ENCODE measurements at places on chromosomes 2 and 18. TPM values are rescaled to one million over a fixed set of nuclear protein-coding genes. Genes with fewer than 3 reads are reported as not detected.

Gene NYAP2
- total RNA-seq = 0.04 TPM

- DNase-seq = no peak
These were observed 2012.3 kb upstream of the PIK3C3 start for GRCh38 chr18:39942702-39943101.

- DNase-seq = no peak
These were observed 3.4 kb downstream of the GAREM2 start for GRCh38 chr2:26176279-26176615.

Gene CFC1B
- not detected for total RNA-seq

Gene PAX3
- not detected for total RNA-seq

DNA sequence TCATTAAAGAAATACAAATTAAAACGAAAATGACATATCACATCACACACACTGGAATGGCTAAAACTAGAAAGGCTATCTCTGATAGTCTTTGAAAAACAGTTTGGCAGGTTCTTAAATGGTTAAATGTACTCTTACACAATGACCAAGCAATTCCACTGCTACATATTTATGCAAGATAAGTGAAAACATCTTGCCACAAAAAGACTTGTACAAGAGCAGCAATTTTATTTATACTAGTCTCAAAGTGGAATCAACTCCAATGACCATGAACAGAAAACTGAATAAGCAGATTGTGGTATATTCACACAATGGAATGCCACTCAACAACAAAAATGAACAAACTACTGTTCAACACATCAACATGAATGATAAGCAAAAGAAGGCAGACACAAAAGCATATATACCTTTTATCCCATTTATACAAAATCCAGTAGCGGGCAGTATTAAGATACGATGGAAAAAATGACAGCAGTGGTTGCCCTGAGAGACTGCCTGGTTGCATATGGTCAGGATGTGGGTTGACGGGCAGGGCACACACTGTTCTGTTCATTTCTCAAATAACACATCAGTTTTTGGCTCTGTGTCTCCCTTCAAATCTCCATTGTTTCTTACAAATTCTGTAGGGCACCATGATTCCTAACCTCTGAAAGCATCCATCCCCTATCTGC is 25.4 kb downstream of the SP100 start:
- DNase-seq = no peak

All from activated naive CD4-positive, alpha-beta T cell treated with anti-CD3 and anti-CD28 coated beads, Interleukin-2, amount 50 U/mL, for 72 hours (primary cell).